ENCODE measurements at places on chromosomes 16 and 17. TPM values are rescaled to one million over a fixed set of nuclear protein-coding genes. Genes with fewer than 3 reads are reported as not detected.

DNA sequence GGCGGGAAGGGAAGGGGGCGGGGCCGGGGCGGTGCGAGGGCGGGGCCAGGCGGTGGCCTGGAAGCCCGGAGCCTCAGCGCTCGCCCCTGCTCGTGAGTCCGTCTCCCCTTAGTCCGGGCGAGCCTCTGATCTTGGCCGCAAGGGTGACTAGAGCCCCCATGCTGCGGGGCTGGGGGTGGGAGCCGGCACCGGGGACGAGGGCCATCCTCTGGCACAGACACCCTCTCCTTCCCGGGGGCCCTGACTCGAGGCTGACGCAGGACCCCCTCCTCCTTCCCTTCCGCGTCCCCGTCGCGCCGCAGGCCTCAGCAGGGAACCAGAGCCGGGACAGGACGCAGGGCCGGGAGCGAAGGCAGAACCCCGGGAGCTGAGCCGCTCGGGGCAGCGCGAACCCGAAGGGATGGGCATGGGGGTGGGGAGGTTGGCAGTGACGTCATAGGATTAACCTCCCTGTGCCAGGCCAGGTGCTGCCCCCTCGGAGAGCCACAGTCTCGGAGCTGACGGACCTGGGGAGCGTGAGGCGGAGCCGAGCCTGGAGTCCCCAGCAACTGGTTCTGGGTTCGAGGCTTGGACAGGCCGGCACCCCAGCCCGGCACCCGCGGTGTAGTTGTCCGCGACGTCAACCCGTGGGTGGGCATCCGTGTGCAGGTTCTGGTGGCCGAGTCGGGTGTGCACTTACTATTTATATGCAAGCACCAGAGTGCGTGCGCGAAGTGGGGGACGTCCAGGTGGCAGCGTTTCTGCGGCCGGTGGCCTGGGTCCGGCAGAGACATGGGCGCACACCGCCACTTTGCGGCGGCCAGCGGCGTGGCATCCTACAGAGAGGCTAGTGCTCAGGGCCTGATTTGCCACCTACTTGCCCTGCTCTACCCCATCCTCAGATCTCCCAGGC is 503 bp upstream of the PLCD3 start:
- peak; percentile 87 for DNase-seq
- no peaks in the 10 kb centered on the region for H3K36me3 ChIP-seq

GRCh38 chr16:1013593-1013900 is 32.0 kb downstream of the SOX8 start:
- no peak overlapping the region for H3K27ac ChIP-seq
- no peak overlapping the region for H3K4me3 ChIP-seq
- DNase-seq: no peak
- no peaks in the 10 kb centered on the region for H3K4me1 ChIP-seq

DNA sequence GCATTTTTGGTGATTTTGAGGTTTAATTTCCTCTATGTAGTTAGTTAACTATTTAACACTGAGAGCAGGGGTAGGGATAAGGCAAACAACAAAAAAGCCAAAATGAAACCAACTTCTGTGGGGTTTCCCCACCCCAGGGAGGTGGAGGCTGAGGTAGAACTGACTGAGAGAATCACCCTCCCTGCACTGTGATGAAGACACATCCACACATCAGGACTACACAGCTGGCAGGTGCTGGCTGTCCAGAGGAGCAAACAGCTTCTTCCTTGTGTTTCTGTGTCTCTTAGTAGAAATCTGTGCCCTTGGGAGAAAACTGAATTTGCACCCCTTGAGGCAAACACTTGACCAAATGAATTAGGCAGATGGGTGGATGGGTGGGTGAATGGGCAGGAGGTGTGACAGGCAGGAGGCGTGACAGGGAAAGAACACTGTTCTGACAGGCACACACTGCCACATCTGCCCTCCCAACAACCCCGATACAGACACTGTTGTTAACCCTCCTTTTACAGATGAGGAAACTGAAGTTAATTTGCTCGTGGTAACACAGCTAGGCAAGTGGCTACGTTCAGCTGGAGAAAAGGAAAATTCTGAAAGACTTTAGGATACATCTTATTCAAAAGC is 62.9 kb upstream of the AMZ2 start:
- H3K4me3 ChIP-seq: no peak overlapping the region
- H3K27me3 ChIP-seq: no peaks in the 10 kb centered on the region
- DNase-seq: no peak
- H3K36me3 ChIP-seq: no peaks in the 10 kb centered on the region
- no peaks in the 10 kb centered on the region for H3K4me1 ChIP-seq
- no peak overlapping the region for H3K27ac ChIP-seq

- DNase-seq: no peak
- no peaks in the 10 kb centered on the region for H3K27me3 ChIP-seq
- H3K36me3 ChIP-seq: no peaks in the 10 kb centered on the region
- H3K27ac ChIP-seq: peak overlapping the region; percentile 74
- no peak overlapping the region for H3K4me3 ChIP-seq
- peaks cover 38% of the 10 kb centered on the region for H3K4me1 ChIP-seq
Observed at GRCh38 chr17:9371019-9371418, 204.6 kb downstream of the STX8 start.

The MAP3K3 gene
- total RNA-seq: 58.0 TPM

- H3K4me1 ChIP-seq: no peaks in the 10 kb centered on the region
- no peaks in the 10 kb centered on the region for H3K27me3 ChIP-seq
- no peak for DNase-seq
- no peaks in the 10 kb centered on the region for H3K36me3 ChIP-seq
- H3K27ac ChIP-seq: no peak overlapping the region
- no peak overlapping the region for H3K4me3 ChIP-seq
Observed at GRCh38 chr16:83517398-83517797, 290.4 kb upstream of the HSBP1 start.

The GRAP gene
- total RNA-seq: 1.8 TPM

The HOXB6 gene
- total RNA-seq: 0.52 TPM

The COASY gene
- 26.9 TPM for total RNA-seq

GRCh38 chr17:61402073-61402541 is 2.5 kb downstream of the TBX2 start:
- peaks cover 91% of the 10 kb centered on the region for H3K27me3 ChIP-seq
- no peak for DNase-seq
- peaks cover 27% of the 10 kb centered on the region for H3K4me1 ChIP-seq
- peak overlapping the region; percentile 88 for H3K27ac ChIP-seq
- no peaks in the 10 kb centered on the region for H3K36me3 ChIP-seq

The NACA2 gene
- total RNA-seq: not detected

GRCh38 chr17:33523577-33523981 is 230.5 kb upstream of the ASIC2 start:
- no peaks in the 10 kb centered on the region for H3K27me3 ChIP-seq
- no peaks in the 10 kb centered on the region for H3K4me1 ChIP-seq
- no peak overlapping the region for H3K27ac ChIP-seq
- H3K4me3 ChIP-seq: no peak overlapping the region
- DNase-seq: no peak
- H3K36me3 ChIP-seq: no peaks in the 10 kb centered on the region

The OSGIN1 gene
- total RNA-seq: 5.7 TPM

DNA sequence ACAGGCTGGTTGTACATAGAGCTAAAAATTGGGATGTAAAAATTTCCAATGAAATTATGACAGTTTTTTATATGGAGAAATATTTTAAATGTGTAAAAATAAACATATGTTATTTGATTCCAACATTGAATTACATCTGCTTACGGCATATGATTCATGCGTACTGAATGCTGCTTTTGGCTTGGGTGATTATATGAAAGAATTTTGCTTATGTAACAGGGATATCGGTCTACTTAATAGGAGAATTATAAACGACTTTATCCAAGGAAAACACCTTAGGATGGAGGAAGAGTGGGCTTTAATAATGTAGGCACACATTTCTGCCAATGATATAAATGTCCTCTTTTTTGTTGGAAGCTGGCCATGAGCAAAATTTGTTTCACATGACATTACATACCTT is 197.3 kb upstream of the GOT2 start:
- no peak for DNase-seq
- no peak overlapping the region for H3K4me3 ChIP-seq
- H3K27ac ChIP-seq: no peak overlapping the region
- no peaks in the 10 kb centered on the region for H3K4me1 ChIP-seq
- H3K27me3 ChIP-seq: no peaks in the 10 kb centered on the region

The CIBAR2 gene
- total RNA-seq: not detected

DNA sequence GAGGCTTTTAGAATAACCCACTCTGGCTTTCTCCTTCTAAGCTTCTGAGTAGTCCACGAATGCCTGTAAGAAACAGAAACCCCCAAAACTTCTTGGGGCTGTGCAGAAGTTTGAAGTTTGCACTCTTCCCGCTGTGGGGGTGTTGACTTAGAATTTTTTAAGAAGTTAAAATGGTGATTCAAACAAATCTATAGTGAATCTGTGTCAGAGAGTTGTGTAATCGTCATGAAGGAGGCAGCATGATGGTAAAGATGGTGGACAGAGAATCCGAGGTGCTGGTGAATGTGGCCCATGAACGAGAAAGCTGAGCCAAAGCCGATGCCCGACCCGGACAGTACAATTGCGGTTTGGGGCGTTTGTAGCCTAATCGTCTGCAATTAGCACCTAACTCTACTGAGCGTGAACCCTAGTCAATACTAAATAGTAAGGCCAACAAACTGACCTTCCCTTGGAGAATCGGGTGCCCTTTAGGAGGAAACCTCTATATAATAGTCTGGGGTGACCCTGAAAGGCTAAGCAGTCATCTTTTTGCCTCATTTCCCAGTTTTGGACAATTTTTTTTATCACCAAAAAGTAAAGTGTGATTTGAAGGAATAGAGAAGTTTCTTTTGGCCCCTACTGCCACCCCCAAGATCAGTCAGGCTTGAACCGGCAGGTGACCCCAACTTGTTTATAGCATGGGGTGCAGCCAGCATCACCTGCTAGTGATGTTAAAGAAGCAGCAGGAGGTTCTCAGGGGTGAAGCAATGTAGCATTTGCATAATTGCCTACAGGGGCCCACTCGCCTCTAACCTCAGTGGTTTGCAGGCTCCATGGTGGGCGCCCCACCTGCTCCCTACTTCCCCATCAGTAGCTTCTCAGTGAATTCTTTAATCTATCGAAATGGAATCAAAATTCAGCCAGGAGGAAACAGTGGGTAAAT is 11.2 kb downstream of the IRF8 start:
- H3K27me3 ChIP-seq: no peaks in the 10 kb centered on the region
- no peak overlapping the region for H3K4me3 ChIP-seq
- H3K36me3 ChIP-seq: no peaks in the 10 kb centered on the region
- H3K27ac ChIP-seq: no peak overlapping the region
- H3K4me1 ChIP-seq: no peaks in the 10 kb centered on the region
- DNase-seq: no peak

DNA sequence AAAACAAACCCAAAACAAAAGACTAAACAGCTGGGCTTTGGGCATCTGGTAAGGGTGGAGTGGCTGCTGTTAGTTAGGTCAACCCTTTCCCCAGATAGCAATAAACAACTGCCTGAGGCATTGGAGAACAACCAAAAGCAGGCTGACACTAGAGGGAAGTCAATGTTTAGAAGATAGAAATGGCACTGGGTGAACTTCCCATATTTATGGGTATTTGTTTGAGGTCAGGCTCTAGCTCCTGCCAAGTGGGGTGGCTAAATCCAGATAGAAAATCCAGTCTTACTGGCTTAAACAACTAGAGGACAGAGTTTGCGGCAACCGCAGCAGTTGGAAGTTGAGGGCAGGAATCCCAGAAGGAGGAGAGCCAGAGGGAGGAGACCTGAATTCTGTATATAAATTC is 79.4 kb downstream of the SDK2 start:
- H3K4me1 ChIP-seq: no peaks in the 10 kb centered on the region
- no peak overlapping the region for H3K27ac ChIP-seq
- no peaks in the 10 kb centered on the region for H3K36me3 ChIP-seq
- H3K4me3 ChIP-seq: no peak overlapping the region
- no peak for DNase-seq

GRCh38 chr16:49750341-49751000 is 105.4 kb downstream of the ZNF423 start:
- H3K36me3 ChIP-seq: no peaks in the 10 kb centered on the region
- DNase-seq: no peak
- H3K27ac ChIP-seq: no peak overlapping the region
- peaks cover 30% of the 10 kb centered on the region for H3K4me1 ChIP-seq
- no peaks in the 10 kb centered on the region for H3K27me3 ChIP-seq
- H3K4me3 ChIP-seq: no peak overlapping the region

- H3K27me3 ChIP-seq: peaks cover 2% of the 10 kb centered on the region
- no peak overlapping the region for H3K4me3 ChIP-seq
- H3K27ac ChIP-seq: no peak overlapping the region
- H3K4me1 ChIP-seq: no peaks in the 10 kb centered on the region
- DNase-seq: no peak
Observed at GRCh38 chr17:34525651-34526050, 53.7 kb upstream of the TMEM132E start.

The KCNG4 gene
- total RNA-seq: not detected

DNA sequence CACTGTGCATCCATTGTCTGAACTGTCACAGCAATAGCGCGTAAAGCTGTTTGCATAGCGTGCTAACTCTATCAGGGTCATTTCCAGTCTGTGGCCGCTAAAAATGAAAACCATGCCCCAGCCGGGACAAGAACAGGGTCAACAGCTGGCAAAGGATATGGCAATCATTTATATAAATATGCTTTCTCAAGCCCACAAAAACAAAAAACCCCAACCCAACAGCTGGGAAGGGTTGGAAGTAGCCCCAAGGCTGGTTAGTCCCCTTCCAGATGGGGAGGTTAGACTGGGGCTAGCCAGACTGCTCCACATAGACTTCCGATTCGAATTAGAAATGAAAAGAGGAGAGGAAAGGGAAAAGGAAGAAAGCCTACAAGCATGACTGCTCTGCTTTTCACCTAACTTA is 203.3 kb upstream of the TBX2 start:
- no peak overlapping the region for H3K4me3 ChIP-seq
- H3K27me3 ChIP-seq: no peaks in the 10 kb centered on the region
- no peaks in the 10 kb centered on the region for H3K36me3 ChIP-seq
- H3K27ac ChIP-seq: no peak overlapping the region

The MMP2 gene
- total RNA-seq: 157 TPM

The KRTAP9-4 gene
- total RNA-seq: not detected

DNA sequence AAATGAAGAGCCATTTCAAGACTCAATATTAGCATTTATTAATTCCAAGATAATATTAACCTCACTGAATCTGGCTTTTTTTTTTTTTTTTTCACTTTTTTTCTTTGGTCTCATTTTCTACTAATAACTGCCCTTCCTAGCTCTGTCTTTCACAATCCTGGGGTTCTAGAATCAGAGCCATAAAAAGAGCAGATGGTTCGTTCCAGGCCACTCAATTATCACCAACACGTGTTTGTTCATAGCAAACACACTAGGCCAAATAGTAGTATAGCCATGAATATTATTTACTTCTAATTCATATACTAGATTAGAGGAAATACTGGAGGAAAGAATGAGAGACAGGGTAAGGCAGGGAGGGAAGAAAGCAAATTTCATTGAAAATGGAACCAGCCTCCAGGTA is 39.8 kb downstream of the TEX2 start:
- no peak for DNase-seq
- no peak overlapping the region for H3K4me3 ChIP-seq

The C16orf89 gene
- total RNA-seq: 38.4 TPM

DNA sequence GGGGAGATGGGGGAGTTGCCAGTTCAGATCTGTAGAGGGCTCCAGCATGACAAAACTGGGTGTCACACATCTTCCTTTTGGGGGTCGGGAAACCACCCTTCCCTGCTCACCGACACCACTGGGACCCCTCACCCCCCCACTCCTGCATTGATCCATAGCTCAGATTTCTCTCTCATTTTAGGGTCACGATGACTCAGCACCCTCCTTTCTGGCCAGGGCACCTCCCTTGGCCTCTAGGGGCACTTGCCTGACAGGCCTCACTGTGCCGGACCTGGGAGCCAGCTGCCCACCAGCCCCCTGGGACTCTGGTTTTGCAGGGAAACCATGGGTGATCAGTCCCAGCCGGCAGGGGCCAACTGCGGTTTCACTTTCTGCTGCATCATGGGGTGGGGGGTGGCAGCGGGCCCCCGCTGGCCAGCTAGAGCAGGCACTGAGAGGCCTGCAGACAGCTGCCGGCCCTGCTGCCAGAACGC is 239.4 kb downstream of the MRTFB start:
- no peak for DNase-seq
- peaks cover 23% of the 10 kb centered on the region for H3K4me1 ChIP-seq
- no peak overlapping the region for H3K4me3 ChIP-seq
- no peaks in the 10 kb centered on the region for H3K36me3 ChIP-seq
- H3K27ac ChIP-seq: peak overlapping the region; percentile 66
